T-helper 17 cell (primary cell): ENCODE measurements at places on chromosomes 5 and 9.

DNA sequence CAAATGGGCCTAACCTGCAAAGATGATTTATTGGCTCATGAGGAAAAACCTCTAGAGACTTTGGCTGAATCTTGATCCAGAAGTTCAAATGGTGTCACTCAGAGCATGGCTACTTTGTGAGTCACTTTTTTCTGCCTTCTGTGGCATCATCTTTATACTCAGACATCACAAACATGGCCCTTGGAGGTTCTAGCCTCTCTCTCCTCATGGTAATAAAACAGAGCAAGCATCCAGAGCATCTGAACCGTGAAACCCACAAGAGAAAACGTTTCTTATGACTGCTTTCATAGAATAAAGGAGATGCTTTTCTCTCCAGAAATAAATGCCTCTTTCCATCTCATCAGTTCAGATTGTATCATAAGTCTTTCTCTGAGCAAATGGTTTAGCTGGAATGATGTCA, 780.3 kb downstream of the KCTD16 start:
- H3K4me3 ChIP-seq, result no peak overlapping the region
- H3K36me3 ChIP-seq, result no peaks in the 10 kb centered on the region
- H3K27me3 ChIP-seq, result no peaks in the 10 kb centered on the region
- no peak for DNase-seq
- H3K27ac ChIP-seq, result no peak overlapping the region

- no peaks in the 10 kb centered on the region for H3K27me3 ChIP-seq
- no peak for DNase-seq
- no peak overlapping the region for H3K27ac ChIP-seq
- H3K4me1 ChIP-seq, result no peaks in the 10 kb centered on the region
Measured at GRCh38 chr5:118956727-118957126, 31.6 kb downstream of the DTWD2 start.

DNA sequence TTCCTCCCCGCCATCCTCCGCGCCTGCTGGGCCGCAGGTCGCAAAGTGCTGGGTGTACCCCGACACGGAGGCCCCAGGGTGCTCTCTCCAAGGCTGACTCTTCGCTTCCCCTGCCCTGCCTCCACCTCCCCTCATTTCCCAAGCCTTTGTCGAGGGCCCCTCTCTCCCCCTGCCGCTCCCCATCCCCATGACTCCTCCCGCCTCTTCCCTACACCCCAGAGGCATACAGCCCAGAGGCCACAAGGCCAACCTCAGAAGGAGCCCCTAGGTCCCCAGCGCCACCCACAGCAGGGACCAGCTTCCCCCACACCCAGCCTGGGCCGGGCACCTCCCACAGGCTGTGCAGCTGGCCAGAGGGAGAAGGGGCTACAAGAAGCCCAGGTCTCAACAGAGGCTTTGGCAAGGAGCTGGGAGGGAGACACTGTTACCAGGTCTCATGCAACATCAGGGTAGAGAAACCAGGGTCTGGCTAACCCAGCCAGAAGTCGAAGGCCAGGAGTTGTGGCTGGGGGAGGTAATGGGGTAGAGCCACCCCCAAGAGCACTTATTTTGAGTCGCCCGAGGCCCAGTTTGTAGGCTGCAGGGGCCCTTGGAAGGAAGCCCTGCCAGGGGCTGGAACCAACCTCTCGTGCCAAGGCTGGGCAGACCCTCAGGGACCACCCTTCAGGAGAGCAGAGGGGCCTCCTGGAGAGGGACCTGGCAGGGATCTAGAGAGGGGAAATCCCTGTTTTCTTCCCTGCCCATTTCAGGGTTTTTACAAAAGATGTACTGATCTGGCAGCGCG, 24.5 kb upstream of the SARDH start:
- DNase-seq, result no peak
- H3K4me1 ChIP-seq, result no peaks in the 10 kb centered on the region
- no peak overlapping the region for H3K27ac ChIP-seq
- H3K27me3 ChIP-seq, result no peaks in the 10 kb centered on the region

DNA sequence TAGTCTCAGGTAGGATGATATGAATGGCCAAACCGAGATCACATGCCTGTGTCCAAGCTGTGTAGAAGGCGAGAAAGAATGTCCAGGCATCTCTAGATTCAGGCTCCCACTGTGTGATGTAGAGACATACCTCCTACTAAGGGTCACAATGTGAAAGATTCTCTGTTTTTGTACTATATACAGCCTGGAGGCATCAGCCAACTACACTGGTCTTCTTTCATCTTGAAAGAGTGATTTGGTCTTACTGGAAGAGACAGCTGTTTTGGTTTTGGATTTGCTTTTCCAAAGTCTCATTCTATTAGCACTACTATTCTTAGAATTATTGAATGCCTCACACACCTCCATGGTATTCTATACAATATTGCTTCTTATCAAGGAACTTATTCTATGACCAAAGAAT, 26.4 kb downstream of the ERCC8 start:
- H3K27me3 ChIP-seq, result no peaks in the 10 kb centered on the region
- DNase-seq, result no peak
- peaks cover 12% of the 10 kb centered on the region for H3K36me3 ChIP-seq
- no peak overlapping the region for H3K27ac ChIP-seq
- H3K4me1 ChIP-seq, result peaks cover 4% of the 10 kb centered on the region
- no peak overlapping the region for H3K4me3 ChIP-seq
